ENCODE measurements at places on chromosomes 16 and 17. TPM values are rescaled to one million over a fixed set of nuclear protein-coding genes. Genes with fewer than 3 reads are reported as not detected.

PTGES3L gene
- total RNA-seq, result 0.16 TPM

GCGR gene
- total RNA-seq, result not detected

PIK3R5 gene
- total RNA-seq, result not detected

DDX52 gene
- total RNA-seq, result 36.0 TPM

PRCD gene
- 0.49 TPM for total RNA-seq

PMP22 gene
- 20.9 TPM for total RNA-seq

CCL15 gene
- not detected for total RNA-seq

MEIOC gene
- not detected for total RNA-seq

ATP2A1 gene
- 0.16 TPM for total RNA-seq

TGFB1I1 gene
- total RNA-seq, result 18.6 TPM

CCDC78 gene
- not detected for total RNA-seq

DBF4B gene
- total RNA-seq, result 4.5 TPM

PSMD3 gene
- total RNA-seq, result 82.6 TPM

IRX3 gene
- total RNA-seq, result 0.25 TPM

CBFA2T3 gene
- total RNA-seq, result 0.06 TPM

ELMO3 gene
- 1.3 TPM for total RNA-seq

CCDC40 gene
- total RNA-seq, result 3.2 TPM

CACNG1 gene
- not detected for total RNA-seq

CAMKK1 gene
- 2.1 TPM for total RNA-seq

PPL gene
- total RNA-seq, result 8.4 TPM

GNG13 gene
- not detected for total RNA-seq

KRT9 gene
- 0.06 TPM for total RNA-seq
